Iris pigment epithelial cell (primary cell): ENCODE measurements at places on chromosomes 2 and 18.

DNA sequence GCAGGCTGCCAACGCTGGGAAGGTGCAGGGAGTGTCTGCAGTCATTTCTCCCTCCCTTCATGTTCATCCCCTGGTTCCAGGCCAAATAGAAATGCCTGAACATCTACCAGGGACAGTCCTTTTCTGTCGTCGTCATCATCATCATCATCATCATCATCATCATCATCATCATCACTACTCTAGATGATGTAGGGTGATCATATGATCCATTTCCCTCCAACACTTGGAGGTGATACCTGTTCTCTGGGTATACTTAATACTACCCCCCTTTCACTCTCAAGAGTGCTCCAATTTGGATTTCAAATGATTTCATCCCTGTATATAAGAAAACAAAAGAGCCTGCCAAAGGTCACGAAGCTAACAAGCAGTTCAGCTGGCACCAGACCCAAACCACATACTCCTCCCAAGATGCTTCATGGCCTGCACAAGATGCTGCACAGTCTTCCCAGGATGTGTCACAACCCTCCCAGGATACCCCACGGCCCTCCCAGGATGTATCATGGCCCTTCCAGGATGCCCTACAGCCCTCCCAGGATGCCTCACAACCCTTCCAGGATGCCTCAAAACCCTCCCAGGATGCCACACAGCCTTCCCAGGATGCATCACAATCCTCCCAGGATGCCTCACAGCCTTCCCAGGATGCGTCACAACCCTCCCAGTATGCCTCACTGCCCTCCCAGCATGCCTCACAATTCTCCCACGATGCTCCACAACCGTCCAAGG is 257.9 kb downstream of the DYSF start:
- DNase-seq, result peak; percentile 8

DNA sequence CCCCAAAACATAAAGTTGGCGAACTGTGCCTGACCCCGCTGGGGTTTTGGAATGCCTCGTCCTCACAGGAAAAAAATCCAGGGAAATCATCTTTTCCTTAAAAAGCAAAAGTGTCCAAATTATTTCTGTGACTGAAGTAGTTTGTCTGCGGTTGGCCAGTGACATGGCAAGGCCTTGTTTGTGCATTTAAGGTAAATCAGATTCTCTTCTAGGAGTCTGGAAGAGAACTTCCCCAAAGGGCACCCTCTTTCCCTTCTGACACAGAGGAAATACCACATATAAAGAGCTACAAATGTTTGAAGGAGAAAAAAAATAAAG is 737 bp upstream of the CYB5A start:
- no peak for DNase-seq

DNA sequence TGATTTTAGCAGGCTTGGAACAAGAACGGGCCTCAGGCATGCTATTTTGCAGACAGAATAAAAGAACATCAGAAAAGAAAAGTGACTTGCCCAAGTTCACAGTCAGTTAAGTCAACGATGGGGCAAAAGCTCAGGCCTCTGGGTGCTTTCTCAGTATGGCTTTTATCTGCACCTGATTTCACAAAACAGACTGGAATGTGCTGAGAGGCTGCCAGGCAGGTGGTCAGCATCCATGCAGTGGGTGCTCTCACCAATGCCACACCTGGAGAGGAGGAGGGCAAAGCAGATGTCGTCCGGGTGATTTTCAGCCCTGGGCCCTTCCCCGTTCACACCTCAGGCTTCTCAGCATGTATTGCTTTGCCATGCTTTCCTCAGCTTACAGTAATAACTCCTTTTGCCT is 854.6 kb downstream of the RNF144A start:
- DNase-seq, result no peak

DNA sequence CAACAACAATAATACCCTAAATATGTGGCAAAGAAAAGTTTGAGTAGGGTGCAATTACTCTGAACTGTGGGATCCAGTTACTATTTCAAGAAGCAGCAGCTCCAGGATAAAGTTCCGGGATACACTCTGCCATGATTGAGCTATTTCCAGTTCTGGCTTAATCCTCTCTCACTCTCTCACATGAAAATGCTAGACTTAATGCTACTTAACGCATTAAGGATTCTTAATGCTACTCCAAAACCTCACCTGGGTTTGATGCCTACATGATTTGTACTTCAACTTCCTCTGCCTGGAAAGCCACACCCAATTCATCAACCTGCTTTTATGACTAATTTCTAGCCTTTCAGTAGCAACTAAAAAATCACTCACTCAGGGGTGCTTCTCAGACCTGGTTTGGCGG is 151.1 kb upstream of the HNMT start:
- DNase-seq, result no peak

DNA sequence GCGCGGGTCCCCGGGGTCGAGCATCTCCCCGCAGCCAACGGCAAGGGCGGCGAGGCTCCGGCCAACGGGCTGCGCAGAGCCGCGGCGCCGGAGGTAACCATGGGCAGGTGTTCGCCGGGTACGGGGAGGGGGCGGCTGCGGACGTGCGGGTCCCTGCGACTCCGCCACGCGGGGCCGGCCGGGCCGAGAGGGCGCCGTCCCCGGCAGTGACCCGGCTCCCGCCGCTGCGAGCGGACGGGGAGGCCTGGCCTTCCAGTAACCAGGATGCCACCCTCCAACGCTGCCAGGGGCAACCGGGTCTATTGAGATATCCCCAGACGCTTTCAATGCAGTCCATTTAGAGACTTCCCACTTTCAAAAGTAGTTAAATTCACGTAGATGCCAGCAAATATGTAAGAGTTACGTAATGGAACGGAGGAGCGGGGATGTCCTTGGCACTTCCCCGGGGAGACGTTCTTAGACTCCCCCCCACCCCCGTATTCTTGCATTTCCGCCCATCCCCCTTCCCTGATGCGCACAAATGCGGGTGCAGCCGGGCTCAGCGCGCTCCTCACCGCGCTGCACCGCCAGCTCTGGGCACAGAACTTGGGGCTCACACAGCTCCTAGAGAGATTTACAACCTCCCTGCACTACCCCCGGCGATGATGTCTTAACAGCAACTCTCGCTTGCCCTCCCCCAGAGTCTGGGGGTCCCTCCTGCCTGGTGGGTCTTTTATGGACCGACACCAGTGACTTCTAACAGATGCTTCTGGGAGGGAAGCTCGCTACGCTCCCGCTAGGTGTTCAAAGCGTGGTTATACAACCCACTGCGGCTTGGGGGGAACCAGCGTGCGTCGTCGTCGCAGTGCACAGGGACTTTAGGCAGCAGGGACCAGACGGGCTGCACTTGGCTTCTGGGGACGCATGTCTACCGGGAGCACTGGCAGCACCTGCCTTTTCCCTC is 657 bp downstream of the SGPP2 start:
- DNase-seq, result no peak
